Suprapubic skin (tissue), 4 donors: ENCODE measurements at places on chromosomes 12 and 14. TPM values are rescaled to one million over a fixed set of nuclear protein-coding genes. Genes with fewer than 3 reads are reported as not detected.

DNA sequence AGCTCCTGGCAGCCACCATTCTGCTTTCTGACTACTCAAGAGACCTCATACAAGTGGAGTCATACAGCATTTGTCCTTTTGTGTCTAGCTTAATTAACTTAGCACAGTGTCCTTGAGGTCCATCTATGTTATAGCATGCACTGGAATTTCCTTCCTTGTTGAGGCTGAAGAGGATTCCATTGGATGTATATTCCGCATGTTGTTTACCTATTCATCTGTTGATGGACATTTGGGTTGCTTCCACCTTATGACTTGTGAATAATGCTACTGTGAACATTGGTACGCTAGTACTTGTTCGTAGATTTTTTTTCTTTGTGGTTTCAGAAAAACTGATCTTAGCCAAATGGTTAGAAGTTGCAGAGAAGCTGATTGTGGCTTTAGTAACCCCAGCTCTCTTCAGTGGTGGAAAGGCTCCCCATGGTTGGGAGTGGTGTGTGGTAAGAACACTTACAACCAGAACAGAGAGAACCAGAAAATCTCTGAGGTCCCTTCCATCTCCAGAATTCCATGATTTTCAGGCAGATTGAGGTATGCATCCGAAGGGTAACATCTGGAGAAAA, 118.4 kb downstream of the SAMD4A start:
- DNase-seq: no peak

DNA sequence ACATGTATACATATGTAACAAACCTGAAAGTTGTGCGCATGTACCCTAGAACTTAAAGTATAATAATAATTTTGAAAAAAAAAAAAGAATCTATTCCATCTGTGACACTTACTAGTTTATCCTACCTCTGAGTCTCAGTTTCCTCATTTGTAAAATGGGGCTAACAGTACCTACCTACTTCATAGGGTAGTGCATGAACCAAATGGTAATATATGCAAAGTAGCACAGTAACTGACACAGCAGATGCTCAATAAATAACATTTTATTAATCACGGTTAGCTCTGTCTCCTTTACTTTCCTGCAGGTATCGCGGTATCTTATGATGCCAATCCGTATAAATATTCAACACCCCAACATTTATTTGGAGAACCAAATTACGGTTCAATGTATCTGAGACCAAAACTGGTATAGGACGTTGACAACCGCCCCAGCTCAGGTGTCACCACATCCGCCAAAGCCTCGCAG, 703 bp downstream of the TMED10 start:
- DNase-seq: no peak

GRCh38 chr12:104172570-104172947, 34.5 kb upstream of the NFYB start:
- DNase-seq: no peak

DNA sequence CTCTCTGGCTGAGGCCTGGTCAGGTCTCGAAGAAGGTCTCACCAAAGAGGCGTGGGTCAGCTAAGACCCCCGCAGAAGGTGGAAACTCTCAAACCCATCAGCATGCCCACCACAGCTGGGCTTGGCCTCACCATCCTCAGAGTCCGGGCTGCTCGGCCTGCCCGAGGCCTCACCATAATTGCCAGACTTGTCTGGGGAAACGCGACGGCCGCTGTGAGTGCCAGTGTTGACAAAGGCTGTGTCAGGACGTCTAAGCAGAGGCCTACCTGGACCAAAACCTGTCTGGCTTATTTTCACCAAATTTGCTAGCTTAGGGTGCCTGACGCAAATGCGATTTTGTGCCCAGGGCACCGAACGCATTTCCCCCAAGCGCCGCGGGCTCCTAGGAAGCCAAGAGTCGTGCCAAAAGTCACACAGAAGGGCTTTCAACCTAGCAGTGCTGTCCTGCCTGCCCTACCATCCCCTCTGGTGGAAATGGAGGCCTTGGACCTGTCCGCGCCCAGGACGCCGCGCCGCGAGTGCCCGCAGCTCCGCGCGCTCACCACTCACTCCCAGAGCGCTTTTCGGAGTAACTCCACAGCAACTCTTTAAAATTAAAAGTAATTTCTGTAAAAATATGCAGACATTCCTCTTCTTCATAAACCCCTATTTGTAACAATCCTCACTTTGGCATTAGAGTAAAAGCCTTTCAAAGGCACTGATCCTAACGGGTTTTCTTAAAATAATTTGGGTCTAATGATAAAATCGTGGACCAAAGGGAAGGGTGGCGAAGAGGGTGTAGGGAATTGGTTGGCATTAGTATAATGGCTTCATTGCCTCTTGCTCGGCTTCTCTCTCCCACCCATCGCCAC, 1.2 kb upstream of the ALX1 start:
- no peak for DNase-seq

DNA sequence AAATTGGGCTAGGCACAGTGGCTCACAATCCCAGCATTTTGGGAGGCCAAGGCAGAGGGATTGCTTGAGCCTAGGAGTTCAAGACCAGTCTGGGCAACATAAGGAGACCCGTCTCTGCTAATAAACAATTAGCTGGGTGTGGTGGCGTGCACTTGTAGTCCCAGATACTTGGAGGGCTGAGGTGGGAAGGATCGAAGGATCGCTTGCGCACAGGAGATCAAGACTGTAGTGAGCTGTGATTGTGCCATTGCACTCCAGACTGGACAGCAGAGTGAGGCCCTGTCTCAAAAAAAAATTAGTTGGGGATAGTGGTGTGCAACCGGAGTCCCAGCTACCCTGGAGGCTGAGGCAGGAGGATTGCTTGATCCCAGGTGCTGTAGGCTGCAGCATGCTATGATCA, 38.7 kb upstream of the BCL7A start:
- DNase-seq: no peak

- DNase-seq: peak; percentile 8
Observed at GRCh38 chr12:47990351-47991105, 13.7 kb downstream of the COL2A1 start.

GRCh38 chr12:67426067-67426466, 156.9 kb downstream of the CAND1 start:
- DNase-seq: no peak

- no peak for DNase-seq
Observed at GRCh38 chr14:23828001-23828400, 125.6 kb upstream of the DHRS4 start.

- DNase-seq: no peak
Observed at GRCh38 chr12:54585243-54585642, 3.2 kb downstream of the PPP1R1A start.

TPH2 gene
- not detected for total RNA-seq

KRT6C gene
- total RNA-seq: 14.8 TPM

DNA sequence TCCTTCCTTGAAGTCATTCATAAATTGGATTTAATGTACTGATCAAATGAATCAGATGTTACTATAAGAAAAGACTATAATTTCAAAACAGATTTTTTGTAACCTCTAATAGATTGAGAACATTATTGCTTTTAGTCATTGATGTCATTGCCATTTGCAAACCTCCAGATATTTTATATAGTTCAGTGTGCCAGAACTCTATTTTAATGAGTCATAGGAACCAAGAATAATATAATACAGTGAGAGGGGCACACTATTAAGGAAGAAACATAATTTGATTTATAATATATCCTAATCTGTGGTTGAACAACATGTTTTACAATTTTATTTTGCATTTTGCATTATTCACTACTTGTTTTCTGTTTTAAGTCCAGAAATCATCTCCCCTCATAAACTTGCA, 78.0 kb downstream of the LRRC9 start:
- DNase-seq: no peak

- DNase-seq: no peak
Observed at GRCh38 chr14:71566276-71566675, 366.0 kb upstream of the RGS6 start.

- DNase-seq: no peak
Observed at GRCh38 chr12:98424726-98425401, 90.5 kb upstream of the TMPO start.

DNA sequence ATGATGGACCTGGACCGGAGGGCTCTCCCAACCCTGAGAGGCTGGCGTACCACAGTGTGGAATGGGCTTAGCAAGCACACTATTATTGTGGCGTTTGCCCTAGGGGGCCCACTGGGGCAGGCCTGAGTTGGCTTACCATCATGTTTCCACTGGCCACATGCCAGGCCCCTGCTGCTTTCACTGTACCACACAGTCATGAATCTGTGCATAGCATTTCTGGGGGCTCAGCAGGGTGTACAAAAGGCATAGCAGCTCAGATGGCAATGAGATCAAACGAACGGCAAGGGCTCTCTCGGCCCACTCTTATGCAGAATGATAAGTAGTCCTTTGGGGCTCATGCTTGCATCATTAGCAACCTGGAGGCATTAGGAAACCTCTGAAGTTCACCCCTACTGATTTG, 137.0 kb upstream of the HIF1A start:
- no peak for DNase-seq

GRCh38 chr14:101224356-101225156, 321.0 kb upstream of the RTL1 start:
- DNase-seq: peak; percentile 44
